ENCODE measurements at places on chromosomes 2 and 18.
A peak's percentile ranks its signal among the peaks of the same experiment; 100 is the strongest.

GRCh38 chr2:176526995-176527901, 258.0 kb downstream of the MTX2 start:
- no peak for DNase-seq

- no peak for DNase-seq
Observed at GRCh38 chr2:44016282-44016681, 20.5 kb upstream of the LRPPRC start.

DNA sequence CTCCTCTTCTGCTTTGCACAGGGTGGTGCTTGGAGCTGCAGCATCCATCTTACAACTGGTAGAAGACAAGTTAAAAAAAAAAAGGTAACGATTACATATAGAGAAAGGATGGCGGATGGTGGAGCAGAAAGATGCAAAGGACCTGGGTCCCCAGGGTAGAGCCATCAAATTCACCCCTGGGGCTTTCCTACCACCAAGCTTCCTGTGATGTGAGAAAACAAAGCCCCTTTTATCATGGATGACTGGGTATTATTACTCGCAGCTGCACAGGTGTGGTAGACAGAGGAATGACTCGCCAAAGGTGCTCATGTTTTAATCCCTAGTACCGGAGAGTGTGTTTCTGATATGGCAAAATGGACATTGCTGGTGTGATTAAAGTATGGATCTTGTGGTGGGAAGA, 1.3 kb upstream of the ACOXL start:
- DNase-seq, result no peak

DNA sequence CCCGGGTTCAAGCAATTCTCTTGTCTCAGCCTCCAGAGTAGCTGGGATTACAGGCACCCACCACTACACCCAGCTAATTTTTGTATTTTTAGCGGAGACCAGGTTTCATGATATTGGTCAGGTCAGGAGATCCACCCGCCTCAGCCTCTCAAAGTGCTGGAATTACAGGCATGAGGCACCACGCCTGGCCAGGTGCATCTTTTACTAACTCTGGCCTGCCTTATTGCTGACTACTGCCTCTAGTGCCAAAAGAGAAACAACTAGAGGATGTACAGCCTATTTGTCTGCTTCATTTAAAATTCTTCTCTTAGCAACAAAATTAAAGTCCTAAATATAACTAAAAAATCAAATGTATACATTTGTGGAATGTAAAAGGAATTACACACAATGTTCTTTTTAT, 115.4 kb downstream of the BMPR2 start:
- DNase-seq, result no peak

DNA sequence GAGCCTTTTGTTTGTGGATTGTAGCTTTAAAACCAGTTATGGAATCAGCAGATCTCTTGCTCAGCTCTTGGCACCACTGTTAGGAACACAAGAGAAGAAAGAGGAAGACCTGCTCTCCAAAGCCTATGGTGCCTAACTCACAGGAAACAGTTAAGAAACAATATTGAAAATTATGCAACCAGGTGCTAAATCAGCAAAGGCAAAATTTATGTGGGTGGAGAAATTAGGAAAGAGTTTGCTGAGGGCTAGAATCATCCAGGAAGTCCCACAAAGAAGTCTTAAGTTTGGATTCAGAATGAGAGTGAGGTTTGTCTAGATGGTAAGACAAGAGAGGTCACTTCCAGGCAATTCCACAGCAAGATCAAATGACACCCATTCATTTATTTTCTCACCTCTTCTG, 49.4 kb downstream of the AOX1 start:
- peak; percentile 90 for DNase-seq

GRCh38 chr18:31246460-31246859, 71.5 kb upstream of the DSG1 start:
- no peak for DNase-seq

- no peak for DNase-seq
Observed at GRCh38 chr2:70627211-70627898, 73.7 kb upstream of the TGFA start.

GRCh38 chr18:31647127-31647753, 37.1 kb downstream of the B4GALT6 start:
- no peak for DNase-seq

DNA sequence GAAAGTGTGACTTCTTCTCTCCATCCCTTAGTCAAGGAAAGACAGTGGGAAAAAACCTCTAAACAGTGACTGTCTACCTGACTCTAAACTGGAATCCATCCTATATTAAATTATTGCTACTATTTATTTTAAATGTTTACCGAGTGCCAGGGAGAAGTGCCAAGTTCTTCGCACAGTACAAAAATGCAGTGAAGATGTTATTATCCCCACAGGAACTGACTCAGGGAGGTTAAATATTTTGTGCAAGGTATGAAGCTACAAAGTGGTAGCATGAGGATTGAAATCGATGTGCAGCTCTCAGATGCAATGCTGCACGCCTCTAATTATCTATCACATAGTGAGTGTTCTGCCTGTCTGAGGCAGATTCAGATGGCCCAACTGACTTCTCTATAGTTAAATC, 91.1 kb downstream of the MEP1B start:
- DNase-seq, result no peak

DNA sequence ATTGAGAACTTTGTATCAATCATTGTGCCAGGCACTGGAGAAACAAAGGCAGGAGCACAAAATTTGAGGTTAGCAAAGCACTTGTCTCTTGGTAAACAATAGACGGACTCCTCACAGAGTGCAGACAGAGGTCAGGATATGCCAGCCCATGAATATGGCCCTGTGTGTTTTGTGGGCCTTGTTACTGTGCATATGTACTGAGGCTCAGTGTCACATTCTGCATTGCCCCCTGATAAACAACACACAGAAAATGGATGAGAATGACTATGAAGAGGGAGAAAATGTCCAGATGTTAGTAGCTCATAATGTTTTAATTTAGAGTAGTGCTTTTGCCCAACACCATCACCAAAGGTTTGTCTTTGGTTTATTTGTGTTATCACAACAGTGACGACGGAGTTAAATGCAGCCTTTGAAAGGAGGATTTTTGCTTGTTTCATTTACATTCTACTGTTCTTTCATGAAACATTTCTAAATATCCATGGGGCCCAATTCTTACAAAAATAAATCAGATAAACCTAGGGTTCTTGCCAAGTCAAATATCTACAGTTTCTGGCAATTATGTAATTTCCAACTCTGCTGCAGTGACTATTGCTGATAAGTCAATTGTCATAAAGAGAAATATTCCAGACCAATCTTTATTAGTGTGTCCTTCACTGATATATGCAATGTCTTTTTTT, 14.6 kb upstream of the NT5C1B start:
- no peak for DNase-seq

GRCh38 chr2:150627526-150627925, 140.1 kb upstream of the RND3 start:
- DNase-seq, result no peak

GRCh38 chr2:170747921-170748320, 22.3 kb upstream of the ERICH2 start:
- DNase-seq, result no peak

GRCh38 chr18:37442477-37442876, 123.1 kb downstream of the CELF4 start:
- DNase-seq, result no peak

GRCh38 chr2:119011162-119011909, 69.3 kb downstream of the MARCO start:
- no peak for DNase-seq

GRCh38 chr2:216428618-216429350, 16.5 kb downstream of the SMARCAL1 start:
- DNase-seq, result peak; percentile 7

DNA sequence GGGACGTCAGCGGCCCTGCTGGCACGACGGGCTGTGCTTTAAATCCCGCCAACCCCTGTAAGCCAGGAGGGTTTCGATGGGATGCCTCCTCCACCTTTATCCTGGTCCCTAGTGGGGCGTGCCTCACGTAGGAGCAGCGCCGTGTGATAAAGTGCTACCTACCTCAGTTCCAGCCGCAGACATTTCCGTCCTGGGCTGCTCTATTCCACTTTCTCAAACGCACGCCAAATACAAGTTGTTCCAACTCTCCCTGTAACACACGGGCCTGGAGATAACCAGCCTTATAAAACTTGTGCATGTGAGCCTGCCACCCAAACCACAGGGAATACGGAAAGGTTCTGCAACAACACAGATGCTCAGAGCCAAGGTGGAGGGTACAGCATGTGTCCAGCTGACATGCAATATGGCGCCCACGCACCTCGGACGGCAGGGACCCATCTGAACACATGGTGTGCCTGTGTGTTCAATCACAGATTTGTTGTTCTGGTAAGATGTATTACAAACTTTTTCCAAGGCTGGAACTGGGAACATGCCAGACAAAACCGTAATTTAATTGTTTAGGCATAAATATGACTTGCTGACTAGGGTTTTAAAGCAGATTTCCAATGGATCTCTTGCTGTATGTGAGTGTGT, 47.7 kb downstream of the ZNF516 start:
- no peak for DNase-seq

- no peak for DNase-seq
Observed at GRCh38 chr18:6652098-6652497, 77.4 kb upstream of the ARHGAP28 start.

- no peak for DNase-seq
Observed at GRCh38 chr2:14423145-14423906, 209.2 kb upstream of the LRATD1 start.

GRCh38 chr2:168694866-168695265, 107.6 kb upstream of the NOSTRIN start:
- DNase-seq, result no peak

DNA sequence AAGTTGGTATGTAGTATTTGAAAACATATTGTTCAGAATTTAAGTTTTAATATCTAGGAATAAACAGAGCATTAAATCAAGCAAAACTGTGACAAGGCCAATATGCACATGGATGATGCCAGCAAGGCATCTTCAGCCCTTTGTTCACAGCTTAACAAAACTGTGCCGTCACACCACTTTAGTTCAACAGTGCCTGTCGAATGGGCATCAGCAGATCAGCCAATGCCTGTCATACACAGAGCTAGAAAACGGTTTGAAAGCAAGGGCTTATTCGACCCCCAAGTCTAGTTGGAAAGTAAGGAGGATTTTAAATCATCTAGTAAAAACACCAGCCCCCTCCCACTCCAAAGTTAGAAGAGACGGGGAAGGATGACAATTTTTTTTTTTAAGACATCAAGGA, 16.7 kb downstream of the ZEB2 start:
- no peak for DNase-seq

All from GF-D8 (cell line).